Stimulated activated CD4-positive, alpha-beta T cell treated with anti-CD3 and anti-CD28 coated beads, TNF-alpha, amount 100 ng/mL, for 1 hour (primary cell): ENCODE measurements at places on chromosomes 1 and 21.
A peak's percentile ranks its signal among the peaks of the same experiment; 100 is the strongest.

GRCh38 chr1:19110257-19110927 lies 99.7 kb downstream of the UBR4 start:
- DNase-seq: no peak

GRCh38 chr1:207919523-207920170 lies 8.7 kb upstream of the CD34 start:
- DNase-seq: no peak

- no peak for DNase-seq
These were observed 2.3 kb downstream of the HIPK1 start for GRCh38 chr1:113931451-113931851.

GRCh38 chr1:206905295-206906164 lies 8.3 kb downstream of the IL24 start:
- DNase-seq: no peak

GRCh38 chr1:219090607-219091006 lies 83.1 kb upstream of the LYPLAL1 start:
- DNase-seq: no peak

DNA sequence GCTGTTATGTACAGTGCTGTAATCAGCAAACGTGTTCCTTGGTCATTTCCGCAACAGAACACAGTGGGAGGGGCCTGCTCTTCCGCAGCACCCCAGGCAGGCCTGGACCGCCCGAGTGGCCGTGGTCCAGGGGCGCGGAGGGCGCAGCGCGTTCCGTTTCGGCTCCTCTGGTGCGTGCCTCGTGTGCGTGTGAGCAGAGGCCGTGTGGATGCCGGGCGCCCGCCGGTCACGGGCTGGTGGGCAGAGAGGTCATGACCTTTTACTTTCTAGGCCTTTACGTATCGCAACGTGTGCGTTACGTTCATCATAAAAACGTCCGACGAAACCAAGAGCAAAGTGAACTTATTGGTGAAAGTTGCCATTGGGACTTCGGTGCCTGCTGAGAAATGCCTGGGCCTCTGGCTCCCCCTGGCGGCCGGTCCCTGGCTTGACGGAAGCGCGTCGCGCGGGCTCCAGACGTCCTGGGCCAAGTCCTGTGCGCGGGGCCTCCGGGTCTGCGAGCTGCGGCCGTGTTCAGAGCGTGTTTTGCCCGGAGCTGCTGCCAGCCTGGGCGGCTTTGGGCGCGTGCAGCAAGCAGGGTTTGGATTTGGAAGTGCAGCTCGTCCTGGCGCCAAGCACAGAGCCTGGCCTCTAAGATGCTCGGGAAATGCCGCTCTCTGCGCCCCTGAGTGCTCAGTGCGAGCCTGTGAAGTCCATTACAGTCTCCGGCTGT lies 34.4 kb downstream of the COL18A1 start:
- peak; percentile 74 for DNase-seq

DNA sequence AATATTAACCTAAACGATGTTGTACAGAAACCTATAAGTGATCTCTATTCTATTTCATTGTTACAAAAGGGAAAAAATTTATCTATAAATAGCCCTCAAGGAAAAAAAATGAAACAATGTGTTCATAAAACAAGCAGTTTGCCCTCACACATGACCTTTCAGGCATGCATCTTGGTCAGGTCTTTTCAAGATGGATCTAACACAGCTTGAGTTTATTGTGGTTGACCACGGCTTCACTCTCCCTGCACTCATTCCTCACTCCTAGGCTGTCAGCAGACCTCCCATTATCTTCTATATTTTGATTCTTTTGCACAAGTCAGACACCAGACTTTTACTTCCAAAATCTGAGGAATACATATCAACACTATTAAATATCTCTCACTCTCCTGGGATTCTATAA lies 544.3 kb downstream of the KCNT2 start:
- no peak for DNase-seq

DNA sequence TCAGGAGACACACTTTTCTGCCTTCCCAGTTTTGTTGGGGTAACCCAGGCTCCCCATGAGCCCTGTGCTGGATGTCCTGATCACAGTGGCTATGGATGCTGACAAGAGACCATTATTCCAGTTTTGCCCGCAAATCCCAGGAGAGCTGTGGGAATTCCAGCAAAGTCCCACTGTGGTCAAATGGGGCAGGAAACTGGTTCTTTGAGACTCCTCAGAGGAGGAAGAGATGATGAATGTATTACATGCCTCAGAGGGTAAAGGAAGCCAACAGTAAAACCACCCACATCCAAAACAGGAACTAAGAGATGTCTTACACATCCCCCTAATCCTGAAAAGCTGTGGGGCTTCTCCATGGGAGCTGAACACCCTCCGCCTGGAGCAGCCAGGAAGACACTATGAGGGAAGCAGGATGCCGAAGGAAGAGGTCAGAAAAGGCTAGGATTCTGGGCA lies 12.8 kb upstream of the MPZL1 start:
- no peak for DNase-seq

- DNase-seq: no peak
These were observed 143.0 kb downstream of the CAMTA1 start for GRCh38 chr1:6928106-6928885.

DNA sequence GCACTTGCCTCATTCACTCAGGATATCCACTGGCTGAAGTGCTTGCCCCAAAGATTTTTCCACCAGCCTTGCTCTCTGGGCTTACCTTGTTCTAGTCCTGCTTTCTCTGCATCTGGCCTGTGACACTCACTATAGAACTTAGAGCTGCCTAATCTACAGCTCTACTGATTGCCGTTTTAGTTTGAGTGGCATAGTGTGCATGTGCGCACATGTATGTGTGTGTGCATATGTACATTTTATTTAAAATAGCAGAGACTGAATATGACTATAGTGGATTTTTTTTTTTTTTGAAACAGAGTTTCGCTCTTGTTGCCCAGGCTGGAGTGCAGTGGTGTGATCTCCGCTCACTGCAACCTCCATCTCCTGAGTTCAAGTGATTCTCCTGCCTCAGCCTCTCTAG lies 92.0 kb upstream of the CCDC190 start:
- DNase-seq: no peak

DNA sequence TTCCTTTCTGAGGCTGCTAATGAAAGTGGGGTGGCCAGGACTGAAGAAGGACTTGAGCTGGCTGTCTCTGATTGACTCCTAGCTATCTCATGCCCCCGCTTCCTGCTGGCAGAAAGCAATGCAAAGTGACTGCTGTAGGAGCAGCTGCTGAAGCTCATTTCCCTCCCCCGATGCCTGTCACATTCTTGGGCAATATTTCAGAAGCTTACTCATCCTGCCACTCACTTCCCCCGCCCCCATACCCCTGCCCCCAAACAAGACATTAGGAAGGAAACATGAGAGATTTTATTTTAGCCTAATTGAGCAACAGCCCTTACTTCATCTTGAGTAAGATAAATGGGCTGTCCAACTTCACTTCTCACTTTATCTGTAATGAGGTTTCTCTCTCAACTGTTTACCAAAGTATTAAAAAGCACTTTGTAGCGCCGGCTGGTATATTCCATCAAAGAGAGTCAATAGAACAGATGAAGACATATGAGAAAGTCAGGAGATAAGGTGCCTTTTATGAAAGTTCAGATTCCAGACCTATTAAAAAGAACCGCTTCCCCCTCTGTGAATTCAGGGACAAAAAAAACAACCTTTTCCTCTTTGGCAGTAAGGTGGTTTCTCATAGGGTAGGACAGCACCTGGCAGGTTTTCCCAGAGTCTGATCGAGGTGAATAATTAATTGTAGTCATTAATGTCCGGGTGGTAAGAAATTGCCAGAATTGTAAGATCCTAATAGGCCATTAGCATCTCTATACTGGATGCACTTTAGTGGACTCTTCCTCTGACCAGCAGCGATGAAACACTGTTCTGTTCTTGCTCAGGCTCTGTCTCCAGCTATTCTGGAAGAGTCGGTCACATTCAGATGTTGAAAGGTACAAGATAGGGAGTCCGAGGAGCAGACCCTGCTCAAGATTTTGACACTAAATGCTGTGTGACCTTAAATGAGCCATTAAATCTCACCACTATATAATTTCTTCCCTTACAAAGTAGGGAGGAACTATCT lies 70.2 kb downstream of the SH3GLB1 start:
- peak; percentile 2 for DNase-seq

GRCh38 chr1:153569465-153569864 lies 3.8 kb upstream of the S100A2 start:
- no peak for DNase-seq

GRCh38 chr1:113326976-113327375 lies 63.3 kb upstream of the MAGI3 start:
- no peak for DNase-seq

DNA sequence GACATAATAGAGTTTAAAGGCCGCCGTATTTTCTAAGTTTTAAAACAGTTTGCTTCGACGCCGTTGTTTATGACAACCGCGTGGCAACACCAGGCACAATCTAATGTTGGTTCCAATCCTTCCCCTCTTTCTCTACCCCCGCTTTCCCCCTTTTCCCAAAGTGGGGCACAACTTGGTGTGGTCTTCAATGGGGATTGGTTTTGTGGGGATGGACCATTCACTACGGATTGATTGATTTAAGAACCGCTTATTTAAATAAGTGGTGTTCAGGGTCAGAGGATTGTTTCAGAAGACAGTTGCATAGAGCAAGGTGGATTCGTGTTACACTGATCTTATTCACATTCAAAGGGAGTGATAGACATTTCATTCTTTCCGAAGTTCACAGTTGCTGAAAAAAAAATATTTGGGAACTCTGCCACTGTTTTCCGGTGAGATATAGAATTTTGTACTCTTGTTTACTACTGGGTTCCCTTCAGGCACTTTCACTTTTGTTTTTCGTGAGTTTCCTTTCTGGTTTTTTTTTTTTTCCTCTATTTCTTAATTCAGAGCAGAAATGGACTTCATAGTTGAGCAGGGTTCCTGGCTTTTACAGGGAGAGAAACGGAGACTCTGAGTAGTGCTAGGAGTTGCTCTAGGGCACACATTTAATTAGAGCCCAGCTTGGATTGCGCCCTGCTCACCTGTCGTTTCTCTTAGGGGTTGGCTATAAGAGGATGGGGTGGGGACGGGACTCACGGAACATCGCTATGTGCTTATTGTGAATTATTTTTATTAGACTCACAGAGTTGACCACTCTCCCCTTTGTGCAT lies 79.6 kb upstream of the AK4 start:
- no peak for DNase-seq

DNA sequence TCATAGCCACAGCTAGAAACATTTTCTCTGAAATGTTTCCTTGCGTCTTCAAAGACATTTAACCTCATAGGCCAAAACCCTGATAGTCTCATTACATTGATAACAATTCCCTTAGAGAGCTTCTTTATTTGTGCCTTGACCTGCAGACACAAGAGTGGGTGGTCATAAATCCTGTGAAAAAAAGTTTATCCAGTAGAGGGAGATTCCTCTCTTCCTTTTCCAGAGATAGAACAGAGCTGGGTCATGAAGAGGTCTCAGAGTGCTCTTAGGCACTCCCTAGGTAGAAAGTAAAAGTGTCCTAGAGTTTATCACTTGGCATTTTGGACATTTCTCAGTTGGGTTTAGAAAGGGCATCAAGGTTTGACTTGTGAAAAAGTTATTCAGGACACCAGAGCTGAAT lies 426.1 kb downstream of the NUF2 start:
- DNase-seq: no peak

- DNase-seq: no peak
These were observed 504.0 kb upstream of the OLFM3 start for GRCh38 chr1:102500758-102501157.

DNA sequence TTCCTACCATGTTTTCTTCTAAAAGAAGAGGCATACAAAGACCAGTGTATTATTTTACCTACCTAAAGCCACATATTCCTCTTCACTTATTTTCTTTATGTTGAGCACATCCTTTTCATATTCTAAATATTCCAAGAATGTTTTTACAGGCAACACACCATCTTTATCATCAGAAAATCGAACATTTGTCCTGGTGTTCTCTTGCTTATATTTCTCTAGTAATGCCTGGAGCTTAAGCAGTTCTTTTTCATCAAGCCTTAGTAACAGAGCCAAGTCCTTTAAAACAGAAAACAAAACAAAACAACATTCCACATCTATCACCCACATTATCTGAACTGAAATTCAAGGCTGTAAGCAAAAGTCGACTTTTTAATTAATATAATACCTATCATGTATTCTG lies 88.7 kb downstream of the IARS2 start:
- no peak for DNase-seq

DNA sequence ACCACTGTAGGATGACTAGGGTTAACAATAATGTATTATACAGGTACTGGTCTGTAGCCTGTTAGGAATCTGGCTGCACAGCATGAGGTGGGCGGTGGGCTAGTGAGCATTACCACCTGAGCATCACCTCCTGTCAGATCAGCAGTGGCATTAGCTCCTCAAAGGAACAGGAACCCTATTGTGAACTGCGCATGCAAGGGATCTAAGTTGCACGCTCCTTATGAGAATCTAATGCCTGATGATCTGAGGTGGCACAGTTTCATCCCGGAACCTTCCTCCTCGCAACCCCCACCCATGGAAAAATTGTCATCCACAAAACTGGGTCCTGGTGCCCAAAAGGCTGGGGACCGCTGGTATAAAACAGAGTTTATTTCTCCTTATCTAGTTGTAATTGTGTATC lies 147.6 kb downstream of the FGGY start:
- DNase-seq: no peak

DNA sequence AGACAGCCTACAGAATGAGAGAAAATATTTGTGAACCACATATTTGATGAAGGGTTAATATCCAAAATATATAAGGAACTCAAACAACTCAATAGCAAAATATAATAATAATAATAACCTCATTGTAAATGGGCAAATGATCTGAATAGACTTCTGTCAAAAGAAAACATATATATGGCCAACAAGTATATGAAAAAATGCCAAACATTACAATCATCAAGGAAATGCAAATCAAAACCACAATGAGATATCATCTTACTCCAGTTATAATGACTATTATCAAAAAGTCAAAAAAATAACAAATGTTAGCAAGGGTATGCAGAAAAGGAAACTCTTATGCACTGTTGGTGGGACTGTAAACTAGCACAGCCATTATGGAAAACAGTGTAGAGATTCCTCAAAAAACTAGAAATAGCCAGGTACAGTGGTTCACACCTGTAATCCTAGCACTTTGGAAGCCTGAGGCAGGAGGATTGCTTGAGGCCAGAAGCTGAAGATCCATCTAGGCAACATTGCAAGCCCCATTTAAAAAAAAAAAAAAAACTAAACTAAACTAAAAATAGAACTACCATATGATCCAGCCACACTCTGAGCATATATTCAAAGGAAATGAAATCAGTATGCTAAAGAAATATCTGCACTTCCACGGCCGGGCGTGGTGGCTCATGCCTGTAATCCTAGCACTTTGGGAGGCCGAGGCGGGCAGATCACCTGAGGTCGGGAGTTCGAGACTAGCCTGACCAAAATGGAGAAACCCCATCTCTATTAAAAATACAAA lies 17.3 kb upstream of the TRIM67 start:
- no peak for DNase-seq

GRCh38 chr1:15833842-15834405 lies 13.6 kb upstream of the SPEN start:
- no peak for DNase-seq

GRCh38 chr1:179184403-179184802 lies 45.1 kb downstream of the ABL2 start:
- no peak for DNase-seq

DNA sequence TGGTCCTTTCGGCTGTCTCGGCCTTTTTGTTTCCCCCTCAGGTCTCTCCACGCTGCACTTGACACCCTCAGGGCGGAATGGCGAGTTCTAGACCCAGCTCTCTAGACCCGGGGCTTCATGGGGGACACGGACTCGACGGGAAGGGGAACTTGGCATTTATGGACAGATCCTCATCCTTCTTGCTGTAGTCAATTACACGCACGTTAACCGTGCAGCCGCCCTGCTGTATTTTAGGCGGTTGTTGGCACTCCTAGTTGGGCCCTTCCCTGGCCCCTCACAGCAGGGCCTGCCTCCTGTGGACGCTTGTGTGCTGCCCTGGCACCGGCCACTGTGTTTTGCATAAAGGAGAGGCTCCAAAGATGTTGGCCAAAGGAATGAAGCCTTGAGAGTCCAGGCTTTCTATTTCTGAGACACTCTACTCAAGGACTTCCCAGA lies 558 bp upstream of the BTG3 start:
- DNase-seq: no peak
